ENCODE measurements at places on chromosomes 11 and 22. TPM values are rescaled to one million over a fixed set of nuclear protein-coding genes. Genes with fewer than 3 reads are reported as not detected.

DAGLA gene
- total RNA-seq, result 6.0 TPM

DNA sequence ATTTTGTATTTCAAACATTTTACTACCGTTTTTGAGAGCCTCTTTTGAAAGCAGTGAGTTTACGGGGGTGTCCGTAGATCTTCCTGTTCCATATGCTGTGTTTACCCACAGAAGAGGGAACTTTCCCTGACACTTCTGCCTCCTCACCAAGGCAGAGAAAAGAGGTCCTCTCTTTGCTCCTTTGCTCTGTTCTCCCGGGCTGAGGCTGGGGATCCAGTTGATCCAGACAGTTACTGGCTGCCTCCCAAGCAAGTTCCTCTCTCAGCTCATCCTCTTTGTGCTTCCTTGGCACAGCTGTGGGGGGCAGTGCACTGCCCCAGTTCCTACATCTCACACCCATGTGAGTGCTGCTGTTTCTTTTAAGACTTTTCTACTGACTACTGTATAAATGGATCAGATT, 813.7 kb downstream of the NTM start:
- no peaks in the 10 kb centered on the region for H3K27me3 ChIP-seq
- no peak overlapping the region for H3K27ac ChIP-seq
- H3K4me3 ChIP-seq, result no peak overlapping the region
- DNase-seq, result no peak
- H3K4me1 ChIP-seq, result no peaks in the 10 kb centered on the region
- no peaks in the 10 kb centered on the region for H3K36me3 ChIP-seq

DNA sequence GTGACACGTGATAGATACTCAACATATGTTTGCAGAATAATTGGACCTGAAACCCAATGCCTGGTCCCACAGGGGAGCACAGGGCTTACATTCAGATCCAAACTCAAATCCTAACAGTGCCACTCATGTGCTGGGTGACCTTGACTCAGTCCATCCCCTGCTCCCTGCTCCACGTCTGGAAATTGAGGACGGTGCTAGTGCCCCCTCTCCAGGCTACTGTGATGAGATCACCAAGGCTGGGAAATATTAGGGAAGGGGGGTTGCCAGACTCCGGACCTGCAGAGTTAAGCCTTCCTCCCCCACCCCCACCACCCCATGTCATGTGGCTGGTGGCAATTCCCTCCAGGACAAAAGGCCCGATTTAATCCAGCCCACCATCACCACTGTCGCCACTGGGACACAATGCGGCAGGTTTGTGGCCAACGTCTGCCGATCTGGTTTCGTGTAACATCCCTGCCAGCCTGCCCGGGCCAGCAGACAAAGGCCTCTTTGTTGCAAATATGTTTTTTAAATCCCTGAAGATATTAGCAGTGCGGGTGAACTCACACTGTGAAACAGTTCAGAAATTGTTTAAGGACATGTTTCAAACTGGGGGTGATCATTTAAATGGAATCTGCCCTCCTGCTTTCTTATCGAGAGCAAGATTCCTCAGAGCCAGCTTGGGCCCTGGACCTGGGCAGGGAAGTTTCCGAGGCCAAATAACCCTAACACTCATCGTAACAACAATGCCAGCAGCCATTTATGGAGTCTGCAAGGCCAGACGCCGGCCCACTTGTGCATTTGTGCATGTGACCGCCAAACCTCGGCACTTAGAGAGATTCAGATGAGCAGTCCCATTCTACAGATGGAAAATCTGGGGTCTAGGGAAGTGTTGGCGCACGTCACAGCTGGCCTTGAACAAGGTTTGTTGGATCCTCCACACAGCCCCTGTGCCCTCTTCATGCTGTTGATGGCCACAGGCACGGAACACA, 19.6 kb upstream of the MN1 start:
- no peak overlapping the region for H3K27ac ChIP-seq
- H3K4me1 ChIP-seq, result no peaks in the 10 kb centered on the region
- H3K27me3 ChIP-seq, result no peaks in the 10 kb centered on the region
- no peaks in the 10 kb centered on the region for H3K36me3 ChIP-seq
- H3K4me3 ChIP-seq, result no peak overlapping the region

DNA sequence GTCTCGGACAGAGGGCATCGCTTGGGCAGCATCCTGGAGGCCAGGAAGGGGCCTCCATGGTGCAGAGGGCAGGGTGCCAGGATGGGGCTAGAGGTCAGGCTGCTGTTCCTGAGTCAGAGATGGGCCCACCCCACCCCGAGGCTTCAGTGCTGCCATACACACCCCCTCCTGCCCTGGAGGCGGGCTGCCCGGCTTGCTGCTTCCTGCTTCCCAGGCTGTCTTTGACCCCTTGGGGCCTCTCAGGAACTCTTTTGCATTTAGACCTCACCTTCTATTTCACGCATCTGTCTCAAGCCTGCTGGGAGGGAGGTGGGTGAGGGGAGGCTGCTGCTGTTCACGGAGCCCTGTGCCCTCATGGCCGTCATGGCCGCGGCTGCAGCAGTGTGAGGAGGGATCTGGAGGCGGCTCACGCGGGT, 6.6 kb upstream of the GRAMD4 start:
- peak overlapping the region; percentile 22 for H3K4me3 ChIP-seq
- H3K36me3 ChIP-seq, result no peaks in the 10 kb centered on the region
- H3K27me3 ChIP-seq, result no peaks in the 10 kb centered on the region
- H3K4me1 ChIP-seq, result peaks cover 26% of the 10 kb centered on the region
- DNase-seq, result no peak

DNA sequence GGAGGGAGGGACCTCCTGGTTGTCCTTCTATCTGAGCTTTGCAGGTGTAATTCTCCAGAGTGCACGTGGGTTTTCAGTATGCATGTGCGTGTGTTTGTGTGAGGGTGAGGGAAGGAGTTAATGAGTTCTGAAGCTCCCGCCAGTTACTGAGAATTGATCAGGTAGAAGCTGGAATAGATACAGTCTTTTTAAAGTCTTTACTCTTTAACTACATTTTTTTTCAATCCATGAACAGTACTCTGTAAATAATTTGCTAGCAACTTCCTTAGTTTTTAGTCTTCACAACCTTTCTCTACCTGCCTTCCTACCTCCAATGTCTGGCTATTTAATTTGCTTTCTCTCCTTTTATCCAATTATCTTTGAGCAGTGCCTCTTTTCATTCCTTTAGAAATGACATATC, 25.5 kb downstream of the ARHGAP42 start:
- H3K27me3 ChIP-seq, result no peaks in the 10 kb centered on the region
- no peak overlapping the region for H3K4me3 ChIP-seq
- H3K4me1 ChIP-seq, result no peaks in the 10 kb centered on the region
- H3K36me3 ChIP-seq, result no peaks in the 10 kb centered on the region
- no peak for DNase-seq
- H3K27ac ChIP-seq, result no peak overlapping the region

DNA sequence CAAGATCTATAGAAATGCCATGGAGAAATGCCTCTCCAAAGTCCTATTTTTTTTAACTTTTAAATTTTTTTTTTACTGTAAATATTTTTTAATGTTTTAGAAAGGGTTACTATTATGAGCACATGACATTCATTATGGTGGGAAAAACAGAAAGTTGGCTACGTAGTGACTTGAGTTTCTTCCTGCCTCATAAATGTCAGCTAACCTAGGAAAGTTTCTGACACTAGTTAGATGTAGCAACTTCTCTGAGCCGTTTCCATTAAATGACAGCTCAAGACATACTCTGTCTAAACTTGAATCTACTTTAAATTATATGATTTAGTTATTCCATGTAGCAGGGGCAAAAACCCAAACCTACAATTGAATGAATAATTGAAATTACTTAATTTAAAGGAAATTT, 18.4 kb upstream of the CTSC start:
- DNase-seq, result no peak
- no peaks in the 10 kb centered on the region for H3K27me3 ChIP-seq
- H3K4me3 ChIP-seq, result no peak overlapping the region
- H3K36me3 ChIP-seq, result no peaks in the 10 kb centered on the region

- H3K36me3 ChIP-seq, result no peaks in the 10 kb centered on the region
- peak overlapping the region; percentile 96 for H3K27ac ChIP-seq
- peaks cover 12% of the 10 kb centered on the region for H3K4me1 ChIP-seq
- no peaks in the 10 kb centered on the region for H3K27me3 ChIP-seq
- H3K4me3 ChIP-seq, result peak overlapping the region; percentile 75
- DNase-seq, result no peak
Measured at GRCh38 chr22:18000441-18001039, 23.8 kb downstream of the MICAL3 start.

GRCh38 chr11:75659836-75660235, 9.0 kb downstream of the MAP6 start:
- no peaks in the 10 kb centered on the region for H3K36me3 ChIP-seq
- no peak overlapping the region for H3K27ac ChIP-seq
- H3K4me1 ChIP-seq, result no peaks in the 10 kb centered on the region
- no peak overlapping the region for H3K4me3 ChIP-seq
- peaks cover 5% of the 10 kb centered on the region for H3K27me3 ChIP-seq

MRGPRX3 gene
- total RNA-seq, result not detected

GRCh38 chr22:40594924-40595323, 41.6 kb downstream of the MRTFA start:
- H3K27ac ChIP-seq, result no peak overlapping the region
- peak; percentile 70 for DNase-seq
- no peaks in the 10 kb centered on the region for H3K27me3 ChIP-seq

BDNF gene
- total RNA-seq, result 4.3 TPM

GRCh38 chr22:19488884-19489843, 9.4 kb downstream of the CDC45 start:
- H3K4me3 ChIP-seq, result no peak overlapping the region
- H3K27me3 ChIP-seq, result no peaks in the 10 kb centered on the region
- no peaks in the 10 kb centered on the region for H3K4me1 ChIP-seq
- H3K27ac ChIP-seq, result no peak overlapping the region
- no peaks in the 10 kb centered on the region for H3K36me3 ChIP-seq

SULT4A1 gene
- not detected for total RNA-seq

DNA sequence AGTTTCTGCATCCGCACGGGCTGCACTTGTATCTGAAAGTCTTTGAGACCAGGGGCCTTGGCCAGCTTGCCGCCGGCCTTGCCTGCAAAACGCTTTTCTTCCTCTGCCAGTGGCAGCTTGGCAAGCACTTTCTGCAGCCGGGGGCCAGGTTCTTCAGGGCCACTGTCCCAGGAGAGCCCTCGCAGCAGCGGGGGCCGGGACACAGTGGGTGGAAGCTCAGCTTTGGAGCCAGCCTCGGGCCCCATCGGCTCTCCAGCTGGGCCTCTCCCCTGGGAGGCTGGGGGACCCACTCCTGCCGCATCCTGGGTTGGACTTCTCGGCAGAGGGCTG, 57.5 kb upstream of the LYVE1 start:
- peak overlapping the region; percentile 24 for H3K27ac ChIP-seq
- DNase-seq, result no peak
- H3K36me3 ChIP-seq, result no peaks in the 10 kb centered on the region
- no peaks in the 10 kb centered on the region for H3K27me3 ChIP-seq
- peaks cover 11% of the 10 kb centered on the region for H3K4me1 ChIP-seq

GRCh38 chr11:130692220-130692619, 224.1 kb downstream of the SNX19 start:
- H3K27ac ChIP-seq, result no peak overlapping the region
- no peaks in the 10 kb centered on the region for H3K27me3 ChIP-seq
- H3K4me1 ChIP-seq, result no peaks in the 10 kb centered on the region
- no peaks in the 10 kb centered on the region for H3K36me3 ChIP-seq
- DNase-seq, result no peak

DNA sequence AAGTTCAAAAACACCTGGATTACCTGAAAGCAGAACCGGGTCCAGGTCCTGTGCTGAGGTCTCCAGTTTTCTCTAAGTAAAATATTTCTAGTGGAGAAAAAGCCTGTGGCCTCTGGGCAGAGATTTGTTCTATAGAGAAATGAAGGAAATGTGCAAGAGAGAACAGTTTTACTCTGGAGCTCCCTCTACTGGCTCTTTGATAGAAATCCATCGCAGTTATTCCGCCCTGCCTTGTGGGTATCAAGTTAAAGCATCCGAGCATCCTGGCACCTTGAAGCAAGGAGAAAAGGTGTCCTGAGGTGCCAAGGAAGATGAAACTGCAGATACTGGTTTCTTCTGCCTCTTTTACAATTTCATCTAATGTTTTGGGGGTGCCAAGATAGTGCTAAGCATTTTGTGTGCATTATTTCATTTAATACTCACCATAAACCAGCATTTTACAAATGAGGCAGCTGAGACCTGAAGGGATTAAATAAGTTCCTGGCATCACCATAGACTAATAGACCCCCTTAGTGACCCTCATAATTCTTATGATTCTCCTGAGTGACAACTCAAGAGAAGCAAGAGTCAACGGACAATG, 113.1 kb upstream of the HSD17B12 start:
- DNase-seq, result no peak
- H3K4me3 ChIP-seq, result no peak overlapping the region
- H3K27ac ChIP-seq, result no peak overlapping the region
- H3K4me1 ChIP-seq, result no peaks in the 10 kb centered on the region
- no peaks in the 10 kb centered on the region for H3K36me3 ChIP-seq

MS4A4E gene
- total RNA-seq, result 3.0 TPM

DNA sequence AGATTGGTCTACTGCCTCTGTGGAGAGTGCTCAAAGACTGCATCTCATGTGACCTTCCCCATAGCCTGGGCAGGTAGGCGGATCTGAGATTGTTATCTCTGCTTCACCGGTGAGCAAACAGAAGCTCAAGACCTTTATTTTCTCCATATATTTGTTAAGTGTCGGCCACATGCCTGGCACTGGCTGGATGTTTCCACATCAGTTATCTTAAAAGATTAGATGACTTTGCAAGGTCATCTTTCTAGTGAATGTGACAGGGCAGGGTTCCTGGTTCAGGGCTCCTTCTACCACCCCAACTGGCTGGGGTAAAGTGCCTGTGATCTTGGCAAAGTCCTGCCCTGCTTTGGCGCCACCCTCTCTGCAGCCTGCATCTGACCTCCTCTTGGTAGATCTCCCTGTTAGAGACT, 125.0 kb downstream of the CCDC81 start:
- no peaks in the 10 kb centered on the region for H3K36me3 ChIP-seq
- no peaks in the 10 kb centered on the region for H3K4me1 ChIP-seq
- no peak for DNase-seq

- H3K36me3 ChIP-seq, result no peaks in the 10 kb centered on the region
- H3K27me3 ChIP-seq, result no peaks in the 10 kb centered on the region
- no peak overlapping the region for H3K4me3 ChIP-seq
- H3K27ac ChIP-seq, result no peak overlapping the region
- peaks cover 47% of the 10 kb centered on the region for H3K4me1 ChIP-seq
Measured at GRCh38 chr11:117072517-117073461, 25.4 kb downstream of the SIK3 start.

HDHD5 gene
- total RNA-seq, result 22.7 TPM

GRCh38 chr11:71255323-71255722, 2.9 kb upstream of the SHANK2 start:
- no peaks in the 10 kb centered on the region for H3K36me3 ChIP-seq
- H3K4me1 ChIP-seq, result peaks cover 3% of the 10 kb centered on the region
- peak; percentile 73 for DNase-seq
- H3K27me3 ChIP-seq, result peaks cover 18% of the 10 kb centered on the region
- H3K4me3 ChIP-seq, result no peak overlapping the region
- H3K27ac ChIP-seq, result no peak overlapping the region

DNA sequence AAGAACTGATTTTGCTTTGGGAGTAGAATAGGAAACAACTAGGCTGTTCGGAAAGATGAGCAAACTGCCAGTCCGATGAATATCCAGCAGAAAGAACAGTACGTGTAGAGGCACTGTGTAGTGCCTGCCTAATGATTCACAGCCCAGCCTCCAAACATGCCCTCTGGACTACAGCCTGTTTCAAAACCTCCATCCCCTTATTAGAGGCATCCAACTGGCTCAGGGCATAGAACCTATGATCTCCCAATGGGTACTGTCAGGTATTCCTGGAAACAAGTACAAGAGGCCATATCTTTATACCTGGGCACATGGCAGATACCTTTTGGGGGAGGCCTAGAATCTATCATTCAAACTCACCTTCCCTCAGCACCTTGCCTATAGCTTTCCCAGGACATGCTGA, 4.9 kb downstream of the RRP8 start:
- no peak for DNase-seq
- peaks cover 12% of the 10 kb centered on the region for H3K4me1 ChIP-seq
- no peak overlapping the region for H3K4me3 ChIP-seq
- peaks cover 64% of the 10 kb centered on the region for H3K36me3 ChIP-seq
- H3K27me3 ChIP-seq, result no peaks in the 10 kb centered on the region
- H3K27ac ChIP-seq, result no peak overlapping the region
